ENCODE measurements at places on chromosomes 7 and 10.
A peak's percentile ranks its signal among the peaks of the same experiment; 100 is the strongest.

DNA sequence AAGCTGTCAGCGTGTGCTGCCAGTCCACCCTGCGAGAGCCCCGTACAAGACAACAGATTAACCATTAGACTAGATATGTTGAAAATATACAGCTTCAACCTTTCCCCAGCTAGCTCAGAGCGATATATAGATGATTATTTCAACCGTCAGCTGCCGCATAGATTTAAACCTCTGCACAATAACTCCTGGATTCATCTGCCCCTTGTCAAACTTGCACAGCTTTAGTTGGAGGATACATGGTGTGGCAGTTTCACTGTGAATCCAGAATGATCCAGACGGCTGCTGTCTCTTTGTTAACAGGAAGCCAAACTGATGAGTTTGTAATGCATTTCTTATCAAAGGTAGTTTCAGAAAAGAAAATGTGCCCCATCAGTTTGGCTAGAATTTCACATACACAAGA, 659.7 kb downstream of the KCNMA1 start:
- DNase-seq, result no peak

- DNase-seq, result no peak
These were observed 36.7 kb upstream of the ABLIM1 start for GRCh38 chr10:114694752-114695151.

DNA sequence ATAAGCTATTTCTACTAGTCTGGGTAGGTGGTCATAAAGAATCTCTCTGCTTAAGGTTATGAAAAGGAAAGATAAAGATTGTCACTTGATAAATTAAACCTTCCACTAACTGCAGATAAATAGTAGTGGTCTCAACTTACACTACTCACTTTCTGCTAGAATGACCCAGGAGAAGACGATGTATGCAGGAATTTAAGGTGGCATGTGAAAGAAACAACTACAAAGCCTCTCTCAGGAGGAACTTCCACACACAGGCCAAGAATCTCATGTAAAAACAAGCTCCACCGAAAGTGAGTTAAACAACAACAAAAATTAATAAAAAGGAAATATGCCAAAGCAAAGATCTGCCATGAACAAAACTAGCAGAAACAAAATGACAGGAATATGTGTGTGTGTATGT, 165.4 kb downstream of the CDC14C start:
- no peak for DNase-seq

DNA sequence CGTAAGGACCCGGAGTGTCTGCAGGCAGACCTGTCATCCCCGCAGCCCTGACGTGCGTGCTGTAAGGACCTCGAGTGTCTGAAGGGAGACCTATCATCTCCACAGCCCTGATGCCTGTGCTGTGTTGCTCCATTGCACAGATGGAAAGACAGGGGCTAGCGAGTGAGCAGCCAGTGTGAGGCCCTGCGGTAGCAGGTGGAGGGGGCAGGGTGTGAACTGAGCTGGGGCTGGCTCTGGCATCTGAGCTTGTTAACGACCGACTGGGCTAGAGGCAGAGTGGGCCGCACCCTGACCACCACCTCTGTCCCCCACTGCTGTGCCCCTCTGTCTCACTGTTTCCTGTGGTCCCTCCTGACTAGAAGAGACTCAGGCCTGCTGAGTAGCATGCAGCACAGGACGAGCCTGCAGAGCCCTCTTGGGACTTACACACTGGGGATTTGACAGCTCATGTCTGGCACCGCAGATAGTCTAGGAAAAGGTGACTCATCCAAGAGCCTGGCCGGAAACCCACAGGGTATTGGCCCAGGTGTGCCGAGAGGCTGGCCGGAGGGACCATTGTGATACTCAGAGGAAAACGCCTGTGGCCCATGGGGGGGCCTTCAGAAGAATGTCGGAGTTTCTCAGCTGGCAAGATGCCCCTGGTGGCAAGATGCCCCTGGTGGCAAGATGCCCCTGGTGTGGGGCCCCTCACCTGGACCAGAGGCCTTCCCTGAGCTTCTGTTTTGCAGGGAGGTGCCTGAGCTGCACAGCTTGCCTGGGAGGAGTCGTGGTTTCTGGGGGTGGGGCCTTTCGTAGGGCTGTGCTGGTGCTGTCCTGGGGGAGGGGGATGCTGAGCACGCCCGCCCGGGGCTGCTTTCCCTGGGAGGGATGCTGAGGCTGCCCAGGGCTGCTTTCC, 34.3 kb downstream of the INPP5A start:
- DNase-seq, result peak; percentile 88

GRCh38 chr10:87503886-87504285, 807 bp upstream of the MINPP1 start:
- DNase-seq, result no peak

DNA sequence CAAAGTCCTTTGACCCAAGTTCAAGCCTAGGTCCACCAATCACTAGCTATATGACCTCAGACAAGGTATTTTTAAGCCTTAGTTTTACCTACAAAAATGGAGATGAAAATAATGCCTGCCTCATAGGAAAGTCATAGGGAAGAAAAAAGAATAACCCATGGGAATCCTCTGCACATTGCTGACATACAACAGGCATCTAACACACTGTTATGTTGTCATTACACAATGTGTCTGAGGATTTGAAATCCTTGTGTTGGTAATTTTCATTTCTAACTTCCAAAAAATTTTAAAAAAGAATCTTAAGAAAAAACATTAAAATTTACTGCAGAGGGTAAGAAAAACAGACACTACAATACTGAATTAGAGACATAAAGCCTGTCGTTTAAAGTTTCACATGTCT, 5.7 kb downstream of the ANK3 start:
- peak; percentile 39 for DNase-seq

DNA sequence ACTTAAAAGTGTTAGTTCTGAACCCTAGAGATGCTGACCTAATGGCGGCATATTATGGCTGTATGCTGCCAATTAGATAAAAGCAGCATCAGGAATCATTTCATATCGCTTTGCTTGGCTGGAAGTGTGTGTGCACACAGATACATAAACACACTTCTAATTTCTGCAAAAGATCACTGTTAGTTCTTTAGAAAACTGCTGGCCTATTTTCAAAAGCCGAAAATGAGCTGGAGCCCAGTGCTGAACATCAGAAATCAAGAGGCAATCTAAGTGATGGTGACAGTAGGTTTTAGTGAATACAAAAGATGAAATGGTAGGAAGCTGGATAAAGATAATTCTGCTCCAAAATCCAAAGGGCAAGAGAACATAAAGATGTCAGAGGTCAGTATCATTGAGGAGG, 745.8 kb upstream of the LRRTM3 start:
- DNase-seq, result no peak

DNA sequence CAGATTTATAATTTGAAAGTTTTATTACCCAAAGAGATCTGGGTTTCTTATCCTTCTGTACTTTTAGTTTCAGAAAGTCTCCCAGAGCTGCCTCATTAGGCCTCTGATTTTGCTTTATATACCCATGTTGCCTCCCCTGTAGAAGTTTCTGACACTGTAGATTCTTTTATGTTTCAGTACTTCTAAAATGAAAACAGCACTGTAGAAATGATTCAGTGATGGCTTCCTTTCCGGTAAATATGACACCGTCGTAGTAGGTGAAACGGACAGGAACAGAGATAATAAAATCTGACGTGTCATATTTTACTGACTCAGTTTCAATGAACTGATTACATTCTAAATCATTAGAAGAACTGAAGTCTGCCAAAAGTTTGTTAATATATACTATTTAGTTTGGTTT, 272.7 kb downstream of the TWIST1 start:
- no peak for DNase-seq

GRCh38 chr10:25101461-25102146, 73.2 kb upstream of the GPR158 start:
- DNase-seq, result no peak

- no peak for DNase-seq
These were observed 132.3 kb upstream of the CHST15 start for GRCh38 chr10:124225467-124226270.

GRCh38 chr7:39428221-39428620, 138.0 kb upstream of the YAE1 start:
- DNase-seq, result peak; percentile 88

- DNase-seq, result no peak
These were observed 16.5 kb downstream of the CNOT4 start for GRCh38 chr7:135493362-135493761.

DNA sequence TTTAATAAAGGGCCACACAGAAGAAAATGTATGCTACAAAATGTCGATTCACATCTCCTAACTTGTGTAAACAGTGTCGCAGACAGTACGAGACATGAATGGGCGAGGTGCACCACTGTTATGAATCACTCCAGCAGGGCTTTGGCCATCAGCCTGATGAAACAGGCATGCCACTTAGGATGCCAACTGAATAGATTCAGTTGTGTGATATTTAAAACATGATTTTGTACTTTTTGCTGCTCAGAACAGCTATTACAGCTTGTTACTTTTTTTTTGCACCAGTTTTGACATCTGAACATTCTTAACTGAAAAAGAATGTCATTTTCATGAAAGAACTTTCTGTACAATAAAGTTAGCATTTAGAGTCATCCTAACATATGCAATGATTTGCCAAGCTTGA, 138.1 kb downstream of the VTI1A start:
- DNase-seq, result peak; percentile 42

DNA sequence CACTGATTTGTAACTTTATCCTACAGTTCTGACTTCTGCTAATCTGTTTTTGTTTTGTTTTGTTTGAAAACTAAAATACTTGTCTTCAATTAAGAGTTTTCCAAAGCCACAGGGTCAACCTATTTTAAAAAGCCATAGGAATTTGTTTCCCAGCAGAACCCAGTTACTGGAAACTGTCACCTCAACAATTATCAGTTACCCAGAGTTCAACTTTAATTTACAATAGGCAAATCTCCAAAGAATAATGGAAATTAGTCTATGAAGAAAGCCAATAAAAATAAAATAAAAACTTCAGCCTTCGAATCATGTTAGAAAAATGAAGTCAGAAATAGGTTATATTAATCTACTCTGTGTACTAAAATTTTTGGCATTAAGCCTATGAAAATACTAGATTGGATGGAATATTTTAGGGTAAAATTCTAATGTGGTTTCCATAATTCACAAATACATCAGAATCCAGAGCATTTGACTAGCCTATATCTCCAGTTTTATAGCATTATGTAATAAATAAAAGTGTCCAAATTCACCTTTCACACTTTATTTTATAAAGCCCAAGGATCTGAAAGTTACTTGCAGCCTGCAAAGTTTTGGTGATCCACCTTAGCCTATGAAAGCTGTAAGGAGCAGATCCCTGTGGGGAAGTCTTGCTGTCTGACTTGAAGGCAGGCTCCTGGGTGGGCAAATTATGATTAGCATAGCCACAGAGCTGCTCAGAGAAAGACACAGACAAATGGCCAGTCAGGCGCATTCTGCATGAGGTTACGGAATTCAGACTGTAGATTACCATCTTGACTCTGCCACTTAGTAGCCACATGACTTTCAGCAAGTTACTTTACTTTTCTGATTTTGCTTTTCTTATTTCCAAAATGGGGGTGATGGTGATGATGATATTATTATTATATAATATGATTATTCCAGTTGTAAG, 250.0 kb upstream of the HGF start:
- DNase-seq, result peak; percentile 33

DNA sequence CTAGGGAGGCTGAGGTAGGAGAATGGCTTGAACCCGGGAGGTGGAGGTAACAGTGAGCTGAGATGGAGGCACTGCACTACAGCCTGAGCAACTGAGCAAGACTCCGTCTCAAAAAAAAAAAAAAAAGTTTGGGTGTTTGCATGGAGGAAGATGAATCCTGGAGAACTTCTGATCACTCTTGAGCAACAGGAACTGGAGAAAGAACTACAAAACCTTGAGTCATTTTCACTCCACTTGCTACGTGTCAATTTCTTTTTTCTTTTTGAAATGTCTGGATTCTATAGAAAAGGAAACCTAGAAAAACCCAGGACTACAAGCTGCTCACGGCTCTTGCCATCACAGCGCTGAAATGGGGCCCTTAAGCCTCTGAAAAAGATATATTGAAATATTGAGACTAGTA, 189.6 kb upstream of the NRP1 start:
- no peak for DNase-seq

DNA sequence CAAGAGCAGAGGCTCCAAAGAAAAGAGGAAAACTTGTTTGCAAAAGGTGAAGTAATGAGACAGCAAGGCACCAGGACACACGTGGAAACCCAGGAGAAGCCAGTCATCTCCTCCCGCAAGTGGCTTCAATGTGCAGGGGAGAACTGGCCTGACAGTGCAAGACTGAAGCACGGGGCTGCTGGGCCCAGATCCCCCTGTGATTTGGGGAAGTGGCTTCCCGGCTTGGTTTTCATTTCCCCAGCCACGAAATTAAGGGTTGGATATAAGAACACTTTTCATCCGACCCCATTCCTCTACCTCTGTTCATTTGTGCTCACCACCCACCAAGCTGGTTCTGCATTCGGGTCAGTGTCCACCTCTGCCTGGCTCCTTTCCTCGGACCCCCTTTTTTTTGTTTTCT, 306.4 kb downstream of the FGFR2 start:
- no peak for DNase-seq

DNA sequence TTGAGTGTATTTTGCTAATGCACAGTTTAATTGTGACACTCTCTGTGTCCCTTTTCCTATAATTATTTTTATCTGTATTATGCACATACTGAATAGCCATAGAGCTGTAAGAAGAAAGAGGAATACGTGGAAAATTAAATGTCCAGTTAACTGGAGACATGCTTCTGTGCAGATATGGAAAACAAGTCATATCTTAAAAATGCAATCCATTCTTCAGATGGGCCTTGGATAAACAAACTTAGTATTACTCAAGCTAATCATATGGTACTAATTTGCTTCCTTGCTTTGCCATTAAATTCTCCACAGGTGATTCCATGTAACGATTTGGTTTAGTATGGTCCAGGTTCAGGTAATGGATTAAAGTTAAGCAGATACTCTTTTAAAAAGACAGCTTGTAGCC, 201.2 kb upstream of the CELF2 start:
- peak; percentile 66 for DNase-seq

GRCh38 chr10:22564060-22564459, 150.3 kb downstream of the PIP4K2A start:
- DNase-seq, result no peak

DNA sequence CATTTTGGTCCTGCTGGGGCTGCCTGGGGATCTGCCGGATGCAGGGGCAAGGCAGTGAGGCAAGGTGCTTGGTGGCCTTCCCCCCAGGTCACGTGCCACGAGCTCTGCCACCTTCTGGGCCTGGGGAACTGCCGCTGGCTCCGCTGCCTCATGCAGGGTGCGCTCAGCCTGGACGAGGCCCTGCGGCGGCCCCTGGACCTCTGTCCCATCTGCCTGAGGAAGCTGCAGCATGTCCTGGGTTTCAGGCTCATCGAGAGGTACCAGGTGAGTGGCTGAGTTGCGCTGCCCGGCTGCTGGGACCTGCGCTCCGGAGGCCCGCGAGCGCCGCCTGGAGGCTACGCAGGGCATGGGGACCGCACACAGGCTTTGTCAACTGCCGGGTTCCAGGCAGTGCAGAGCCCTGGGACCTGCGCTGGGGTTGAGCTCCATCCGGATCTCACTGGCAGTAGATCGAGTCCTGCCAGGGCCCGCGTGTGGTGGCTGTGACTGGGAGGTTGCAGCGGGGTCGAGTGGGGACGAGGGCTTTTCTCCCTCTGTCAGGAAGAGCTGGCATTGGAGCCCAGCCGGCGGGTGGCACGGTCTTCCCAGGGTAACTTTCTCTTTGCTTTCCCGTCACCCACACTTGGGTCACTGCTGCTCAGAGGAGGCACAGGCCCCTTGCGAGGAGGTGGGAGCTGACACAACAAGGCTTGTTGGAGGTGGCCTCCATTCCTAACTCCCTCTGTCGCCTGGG, 21.7 kb downstream of the AMZ1 start:
- peak; percentile 27 for DNase-seq
